Spinal cord (tissue), 10 donors: ENCODE measurements at places on chromosomes 11 and 22.

- no peak for DNase-seq
Measured at GRCh38 chr11:47225552-47226400, 11.0 kb downstream of the DDB2 start.

DNA sequence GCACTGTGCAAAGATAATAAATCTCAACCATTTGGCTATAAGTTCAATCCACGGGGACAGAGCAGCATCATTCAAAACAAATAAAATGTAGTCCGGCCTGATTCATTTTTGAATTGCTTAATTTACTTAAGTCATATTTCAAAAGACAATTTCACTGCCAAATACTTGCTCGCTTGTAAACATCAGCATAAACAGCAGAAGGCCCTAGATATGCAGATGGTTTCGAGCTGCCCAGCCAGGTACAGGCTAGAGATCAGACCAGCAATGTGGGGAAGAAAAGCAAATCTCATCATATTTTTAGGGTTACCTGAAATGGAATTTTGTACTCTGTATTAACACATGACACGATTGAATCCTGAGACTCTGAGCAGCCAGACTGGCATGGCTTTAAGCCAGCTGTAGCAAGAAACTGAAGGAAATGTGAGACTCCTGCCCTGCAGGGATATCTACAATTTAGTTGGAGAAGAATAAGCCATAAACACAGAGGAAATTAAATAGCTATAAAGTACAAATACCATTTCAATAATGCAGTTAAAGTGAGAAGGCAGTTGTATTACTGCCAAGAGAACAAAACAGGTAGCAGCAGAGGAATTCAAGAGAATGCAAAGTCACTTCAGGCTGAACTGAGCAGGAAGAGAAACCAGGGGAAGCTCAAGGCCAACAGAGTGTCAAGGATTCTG is 440.3 kb downstream of the ETS1 start:
- DNase-seq = no peak

DNA sequence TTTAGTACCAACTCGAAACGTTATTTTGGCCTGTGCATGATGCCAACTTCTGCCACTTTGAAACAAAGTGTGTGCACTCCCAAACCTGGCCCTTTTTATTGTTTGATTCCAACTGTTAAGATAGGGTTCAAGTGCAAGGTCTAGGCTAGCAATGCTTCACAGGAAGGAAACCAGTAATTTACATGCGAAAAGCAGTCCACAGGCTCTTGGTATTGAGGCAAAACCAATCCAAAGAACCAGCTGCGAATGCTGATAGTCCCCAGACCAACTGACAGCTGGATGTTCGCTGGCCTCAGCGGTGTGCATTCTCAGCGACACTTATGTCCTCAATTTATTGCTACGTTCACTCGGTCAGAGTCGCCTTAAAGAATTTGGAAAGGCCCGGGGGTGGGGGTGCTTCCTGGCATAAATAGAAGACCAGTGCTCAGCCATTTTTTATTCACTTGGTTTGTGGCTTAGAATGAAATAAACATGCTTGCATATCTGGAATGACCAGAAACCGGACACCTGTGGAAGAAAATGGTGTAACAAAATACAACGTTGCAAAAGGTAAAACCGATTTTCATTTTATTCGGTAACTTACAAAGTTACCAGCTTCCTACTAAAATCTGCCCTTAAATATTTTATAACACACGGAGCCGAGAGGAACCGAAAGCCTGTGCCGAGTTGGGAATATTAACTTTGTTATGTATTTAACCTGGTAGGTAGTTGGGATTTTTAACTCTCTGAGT is 1.6 kb downstream of the CPT1A start:
- DNase-seq = no peak

- no peak for DNase-seq
Measured at GRCh38 chr22:45703758-45704157, 32.1 kb downstream of the ATXN10 start.

- no peak for DNase-seq
Measured at GRCh38 chr11:60127311-60127811, 38.9 kb downstream of the MS4A2 start.
